Ureter (tissue), 1 donor: ENCODE measurements at places on chromosomes 13 and 19. TPM values are rescaled to one million over a fixed set of nuclear protein-coding genes. Genes with fewer than 3 reads are reported as not detected.

Gene BBC3
- 9.9 TPM for total RNA-seq

Gene SYNE4
- total RNA-seq: 4.1 TPM

Gene NAPA
- 158 TPM for total RNA-seq

Gene HIPK4
- total RNA-seq: 0.34 TPM

Gene TOMM40
- 65.9 TPM for total RNA-seq

Gene OBI1
- 14.9 TPM for total RNA-seq

Gene TEKTIP1
- 6.4 TPM for total RNA-seq

Gene APOC4
- total RNA-seq: not detected

Gene POSTN
- total RNA-seq: 69.5 TPM

DNA sequence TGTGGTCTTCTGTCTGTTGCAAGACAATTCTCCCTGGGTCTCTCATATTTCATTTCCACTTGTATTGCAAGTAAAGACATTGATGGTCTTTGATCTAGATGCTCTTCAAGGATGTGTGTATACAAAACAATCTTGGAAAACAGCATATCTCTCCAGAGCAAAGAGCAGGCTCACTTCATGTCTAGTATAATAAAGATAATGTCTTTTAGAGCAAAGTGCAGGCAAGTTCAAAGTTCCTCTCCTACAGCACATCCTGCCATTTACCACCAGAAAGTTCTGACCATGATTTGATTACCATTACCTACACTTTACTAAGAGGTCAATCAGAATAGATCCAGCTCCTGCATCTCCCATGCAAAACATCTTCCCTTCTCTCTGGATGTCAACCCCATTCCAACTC, 162.8 kb downstream of the DIAPH3 start:
- no peak for DNase-seq

DNA sequence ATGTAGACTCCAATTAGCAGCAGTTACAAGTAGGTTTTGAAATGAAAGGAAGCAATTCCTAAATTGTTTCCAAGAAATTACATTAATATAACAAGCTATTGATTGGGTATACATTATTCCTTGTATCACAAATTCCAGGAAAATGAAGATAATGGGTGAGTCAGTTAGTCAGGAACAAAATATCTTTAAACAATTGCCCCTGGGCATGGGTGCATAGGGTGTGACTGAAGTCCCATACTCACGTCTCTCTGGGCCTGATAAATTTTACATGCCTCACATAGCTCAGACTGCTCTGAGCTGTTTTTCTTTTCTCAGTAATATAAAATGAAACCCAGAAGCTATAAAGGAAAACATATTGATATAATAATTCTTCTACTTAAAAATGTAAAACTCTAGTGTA, 87.8 kb downstream of the FNDC3A start:
- DNase-seq: no peak

- no peak for DNase-seq
These were observed 43.2 kb downstream of the ZNF557 start for GRCh38 chr19:7112675-7113074.

DNA sequence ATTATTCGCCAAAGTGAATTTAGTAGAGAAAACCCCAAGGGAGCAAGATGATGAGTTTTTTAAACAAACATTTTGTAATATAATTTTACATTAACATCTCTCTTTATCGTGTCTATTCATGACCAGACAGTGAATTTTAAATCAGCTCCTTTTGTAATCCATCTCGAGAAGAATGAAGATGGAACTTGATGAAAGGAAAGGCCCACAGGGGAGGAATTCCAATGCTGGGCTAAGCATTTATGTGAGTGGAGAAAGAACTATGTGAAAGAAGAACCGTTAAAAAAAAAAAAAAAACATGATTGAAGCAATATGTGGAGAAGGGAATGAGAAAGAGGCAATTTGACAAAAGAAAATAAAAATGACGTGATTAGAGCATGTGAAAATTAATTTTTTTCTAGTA, 170.6 kb downstream of the KCTD12 start:
- DNase-seq: no peak

GRCh38 chr19:4596033-4596904, 36.8 kb upstream of the SEMA6B start:
- no peak for DNase-seq

- DNase-seq: peak; percentile 95
These were observed at the start of gene UGGT2 for GRCh38 chr13:96053003-96053703. Gene UGGT2 (minus strand): TSS chr13:96053401. CDS start chr13:96053312, 89 bp downstream.

GRCh38 chr13:75486146-75487062, 4.4 kb upstream of the TBC1D4 start:
- no peak for DNase-seq

- no peak for DNase-seq
These were observed 107.2 kb downstream of the NALCN start for GRCh38 chr13:101309014-101309619.

- no peak for DNase-seq
These were observed 47.0 kb upstream of the USPL1 start for GRCh38 chr13:30570691-30571090.

GRCh38 chr19:4089400-4089908, 22.8 kb upstream of the ZBTB7A start:
- DNase-seq: peak; percentile 85

- DNase-seq: no peak
These were observed 3.4 kb downstream of the BSG start for GRCh38 chr19:575527-576506.

GRCh38 chr19:51660975-51661600, 14.5 kb upstream of the SIGLEC14 start:
- peak; percentile 77 for DNase-seq

DNA sequence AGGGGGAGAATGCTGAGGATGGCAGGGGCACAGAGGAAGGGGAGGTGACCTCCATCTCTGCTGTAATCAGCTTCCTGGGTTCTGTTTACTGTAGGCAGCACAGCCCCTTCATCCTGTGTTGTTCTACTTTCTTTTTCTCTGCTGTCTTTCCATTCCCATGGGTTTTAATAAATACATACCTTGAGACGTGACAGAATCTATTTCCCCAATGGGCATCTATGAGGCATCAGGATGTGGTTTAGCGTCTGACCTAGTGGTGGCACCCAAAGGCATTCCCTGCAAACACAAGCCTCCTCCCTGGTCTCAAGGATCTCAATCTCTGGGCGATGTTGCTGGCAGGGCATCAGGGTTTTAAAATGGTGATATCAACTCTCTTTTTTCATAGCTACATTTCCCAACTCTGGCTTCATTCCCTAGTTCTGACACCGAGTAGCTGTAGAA, 60.8 kb downstream of the ALOX5AP start:
- DNase-seq: no peak

DNA sequence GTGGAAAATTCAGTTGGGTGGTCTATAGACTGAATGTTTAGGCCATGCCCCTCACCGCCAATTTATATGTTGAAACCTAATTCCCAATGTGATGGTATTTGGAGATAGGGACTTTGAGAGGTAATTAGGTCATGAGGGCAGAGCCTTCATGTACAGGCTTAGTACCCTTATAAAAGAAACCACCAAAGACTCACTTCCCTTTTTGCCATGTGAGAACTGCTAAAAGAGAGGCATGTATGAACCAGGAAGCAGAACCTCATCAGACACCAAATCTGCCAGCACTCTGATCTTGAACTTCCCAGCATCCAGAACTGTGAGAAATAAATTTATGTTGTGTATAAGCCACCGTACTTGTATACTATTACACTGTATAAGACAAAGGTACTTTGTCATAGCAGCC, 40.6 kb downstream of the UQCRFS1 start:
- DNase-seq: no peak

DNA sequence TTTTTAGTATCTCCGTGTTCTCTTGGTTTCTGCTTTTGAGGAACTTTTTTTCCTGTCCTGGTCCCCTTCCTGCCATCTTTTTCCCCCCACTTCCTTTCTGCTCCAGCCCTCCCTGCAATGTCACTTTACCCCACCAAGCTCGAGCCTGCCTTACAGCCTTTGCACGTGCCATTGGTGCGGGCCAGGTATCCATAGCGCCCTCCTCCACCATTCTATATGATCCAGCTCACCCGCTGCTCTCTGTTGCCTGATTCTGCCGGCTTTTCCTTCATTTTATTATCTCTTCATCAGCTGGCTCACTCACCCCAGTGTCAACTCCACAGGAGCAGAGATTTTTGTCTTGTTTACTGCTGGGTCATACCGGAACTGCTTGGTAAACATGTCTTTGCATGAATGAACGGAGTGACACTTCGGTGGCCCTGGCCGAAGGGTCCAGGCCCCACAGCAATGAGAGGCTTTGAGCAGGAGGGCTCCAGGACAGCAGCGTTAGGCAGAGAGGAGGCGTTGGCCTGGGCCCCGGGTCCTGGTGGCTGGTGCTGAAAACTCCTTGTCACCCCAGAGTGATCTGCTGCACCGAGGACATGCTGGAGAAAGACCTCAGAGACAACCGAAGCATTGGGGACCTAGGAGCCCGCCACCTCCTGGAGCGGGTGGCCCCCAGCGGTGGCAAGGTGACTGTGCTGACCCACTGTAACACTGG, 1.2 kb downstream of the MRI1 start:
- no peak for DNase-seq

DNA sequence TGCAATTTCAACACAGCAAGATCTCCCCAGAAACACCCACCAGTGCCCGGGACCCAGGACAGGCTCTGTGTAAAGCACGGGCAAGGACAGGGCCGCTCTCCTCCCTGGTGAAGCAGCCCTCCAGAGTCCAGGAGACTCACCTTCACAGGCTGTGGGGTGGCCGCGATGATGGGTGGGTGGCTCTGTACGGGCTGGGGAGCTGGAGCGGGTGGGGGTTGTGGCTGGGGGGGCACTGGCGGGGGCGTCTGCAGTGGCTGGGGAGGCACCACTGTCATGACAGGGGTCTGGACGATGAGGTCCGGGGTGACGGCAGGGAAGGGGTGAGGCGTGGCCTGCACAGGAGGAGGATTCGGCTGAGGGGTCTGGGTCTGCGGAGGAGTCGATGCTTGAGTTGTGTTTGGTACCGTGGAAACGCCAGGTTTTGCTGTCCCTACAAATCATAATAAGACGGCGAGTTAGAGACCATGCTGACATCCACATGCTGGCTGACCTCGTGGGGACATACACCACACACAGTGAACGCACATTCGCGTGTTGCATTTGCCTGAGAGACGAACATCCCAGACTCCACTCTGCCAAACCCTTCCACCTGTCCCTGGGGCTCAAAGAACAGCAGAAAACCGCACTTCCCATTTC, 33.1 kb upstream of the EPHX3 start:
- DNase-seq: no peak

GRCh38 chr13:114095486-114095885, 36.9 kb downstream of the RASA3 start:
- DNase-seq: no peak

DNA sequence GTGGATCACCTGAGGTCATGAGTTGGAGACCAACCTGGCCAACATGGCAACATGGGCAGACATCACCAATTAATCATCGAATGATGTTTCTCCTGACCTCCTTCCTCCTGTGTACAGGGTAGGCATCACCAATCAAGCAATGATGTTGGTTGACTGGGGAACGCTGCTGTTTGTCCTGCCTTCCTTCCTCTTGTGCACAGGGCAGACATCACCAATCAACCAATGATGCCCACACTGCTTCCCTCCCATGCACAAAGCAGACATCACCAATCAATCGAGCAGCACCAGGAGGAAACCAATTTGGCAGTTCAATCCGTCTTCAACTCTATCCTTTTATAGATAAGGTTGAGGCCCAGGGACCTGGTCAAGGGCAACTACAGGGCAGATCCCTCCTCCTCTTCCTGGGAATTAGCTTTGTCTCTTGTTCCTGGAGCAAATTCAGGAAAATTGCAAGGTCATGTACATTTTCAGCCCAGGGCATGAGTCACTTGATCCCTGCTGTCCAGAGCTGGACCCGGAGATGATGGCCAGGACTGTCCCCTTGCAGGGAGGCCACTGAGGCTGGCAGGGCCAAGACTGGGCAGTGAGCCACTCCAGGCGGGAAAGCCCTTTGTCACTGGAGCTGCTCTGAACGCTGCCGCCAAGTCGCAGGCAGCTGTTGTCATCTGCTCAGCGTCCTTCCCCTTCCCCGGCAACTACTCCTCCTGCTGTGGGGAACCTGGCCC, 5.3 kb upstream of the CSNK1G2 start:
- no peak for DNase-seq

DNA sequence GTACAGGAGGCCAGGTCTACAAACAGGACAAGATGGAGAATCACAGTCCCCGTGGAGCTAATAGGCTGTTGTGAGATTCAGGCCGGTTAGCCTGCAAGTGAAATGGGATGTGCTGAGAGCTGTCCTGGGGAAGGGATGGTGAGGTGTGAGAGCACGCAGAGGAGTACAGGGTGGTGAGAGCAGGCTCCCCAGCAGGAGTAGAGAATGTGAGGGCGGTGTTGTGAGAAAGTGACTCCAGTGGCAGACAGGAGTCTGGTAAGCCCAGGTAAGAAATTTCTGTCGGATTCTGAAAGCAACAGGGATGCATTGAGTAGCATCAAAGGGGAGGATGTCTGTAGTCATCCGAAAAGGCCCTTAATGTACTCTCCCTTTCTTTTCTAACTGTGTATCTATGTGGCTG, 50.7 kb upstream of the GPR183 start:
- no peak for DNase-seq

DNA sequence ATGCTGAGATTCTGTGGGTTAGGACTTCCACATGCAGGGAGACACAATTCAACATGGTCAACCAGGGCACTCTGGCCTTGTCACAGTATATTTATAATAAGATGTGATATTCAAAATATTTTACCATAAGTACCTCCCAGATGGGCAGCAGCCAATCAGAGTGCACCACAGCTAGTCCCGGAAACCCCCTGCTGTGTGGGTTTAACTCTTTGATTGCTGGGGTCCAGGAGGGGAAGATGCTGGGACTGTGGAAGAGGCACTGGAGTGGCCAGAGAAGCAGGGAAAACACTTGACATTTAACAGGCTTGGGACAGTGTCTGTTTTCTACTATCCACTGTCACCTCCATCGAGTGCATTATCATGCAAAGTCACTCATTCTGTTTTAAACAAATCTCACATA, 99.0 kb downstream of the MBNL2 start:
- DNase-seq: no peak

GRCh38 chr19:3520166-3521103, 14.3 kb downstream of the FZR1 start:
- DNase-seq: no peak

GRCh38 chr19:3375221-3376090, 9.1 kb downstream of the NFIC start:
- peak; percentile 87 for DNase-seq
